Smooth muscle cell of trachea (primary cell): ENCODE measurements at places on chromosomes 2 and 18. TPM values are rescaled to one million over a fixed set of nuclear protein-coding genes. Genes with fewer than 3 reads are reported as not detected.

The CFC1 gene
- total RNA-seq: not detected in 2 replicates

The HOXD10 gene
- total RNA-seq: not detected in 2 replicates

The ASB18 gene
- total RNA-seq: not detected in 2 replicates

The ERMN gene
- total RNA-seq: not detected in 2 replicates

The DSG2 gene
- total RNA-seq: 0.33 and 0.73 TPM in 2 replicates

The FAM161A gene
- total RNA-seq: 1.3 and 2.8 TPM in 2 replicates

The TXNDC2 gene
- under 0.01 TPM in 2 replicates for total RNA-seq

The MYCN gene
- total RNA-seq: not detected in 2 replicates

The LAMA3 gene
- total RNA-seq: 7.4 and 13.2 TPM in 2 replicates

The RAD51AP2 gene
- total RNA-seq: not detected in 2 replicates

The SLC9A2 gene
- under 0.01 TPM in 2 replicates for total RNA-seq

The TRAPPC8 gene
- 52.6 and 70.5 TPM in 2 replicates for total RNA-seq

The DPP4 gene
- 81.4 and 163 TPM in 2 replicates for total RNA-seq

The MREG gene
- total RNA-seq: 6.5 and 7.6 TPM in 2 replicates

The MOB4 gene
- total RNA-seq: 24.8 and 31.1 TPM in 2 replicates

The CTDP1 gene
- 21.4 and 26.5 TPM in 2 replicates for total RNA-seq

The C2orf92 gene
- total RNA-seq: 1.3 and 1.7 TPM in 2 replicates

The ADCYAP1 gene
- not detected in 2 replicates for total RNA-seq

The MSGN1 gene
- not detected in 2 replicates for total RNA-seq

The CHST9 gene
- total RNA-seq: not detected in 2 replicates

The MDH1B gene
- total RNA-seq: 0.99 and 1.2 TPM in 2 replicates

The FAM98A gene
- 54.9 and 60.4 TPM in 2 replicates for total RNA-seq

The PID1 gene
- total RNA-seq: 21.1 and 26.1 TPM in 2 replicates
